Activated T-cell treated with anti-CD3 and anti-CD28 coated beads, Interleukin-2, amount 50 U/mL, for 24 hours (primary cell): ENCODE measurements at places on chromosomes 2 and 18.

- no peak for DNase-seq
- no peaks in the 10 kb centered on the region for H3K4me1 ChIP-seq
- H3K4me3 ChIP-seq = no peak overlapping the region
- no peak overlapping the region for H3K27ac ChIP-seq
- no peaks in the 10 kb centered on the region for H3K36me3 ChIP-seq
Measured at GRCh38 chr2:208479342-208479741, 72.8 kb downstream of the PTH2R start.

- H3K4me3 ChIP-seq = no peak overlapping the region
- no peak for DNase-seq
- H3K27me3 ChIP-seq = no peaks in the 10 kb centered on the region
- no peak overlapping the region for H3K27ac ChIP-seq
Measured at GRCh38 chr2:145760781-145761649, 1241.1 kb upstream of the ZEB2 start.

- DNase-seq = no peak
- H3K27ac ChIP-seq = no peak overlapping the region
- H3K4me1 ChIP-seq = peaks cover 7% of the 10 kb centered on the region
- no peak overlapping the region for H3K4me3 ChIP-seq
- no peaks in the 10 kb centered on the region for H3K27me3 ChIP-seq
- no peaks in the 10 kb centered on the region for H3K36me3 ChIP-seq
Measured at GRCh38 chr18:73679941-73680712, 467.5 kb downstream of the FBXO15 start.

GRCh38 chr18:27227721-27228120 lies 42.6 kb upstream of the CHST9 start:
- no peaks in the 10 kb centered on the region for H3K36me3 ChIP-seq
- H3K4me1 ChIP-seq = no peaks in the 10 kb centered on the region
- no peak overlapping the region for H3K4me3 ChIP-seq

DNA sequence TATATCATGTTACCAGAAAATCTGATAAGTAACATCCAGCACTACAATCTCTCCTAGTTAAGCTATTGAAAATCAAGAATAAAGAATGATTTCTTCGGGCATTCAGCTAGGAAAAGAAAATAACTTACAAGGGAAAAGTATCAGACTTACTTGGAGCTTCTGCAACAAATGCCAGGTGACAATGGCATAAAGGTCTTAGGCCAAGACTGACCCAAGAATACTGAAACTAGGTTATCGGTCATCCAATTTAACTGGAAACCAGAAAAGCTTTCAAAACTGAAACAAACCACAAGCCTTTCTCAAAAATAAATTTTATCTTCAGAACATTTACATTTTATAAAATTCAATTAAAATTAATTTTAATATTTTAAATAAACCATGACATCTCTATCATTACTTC lies 214.0 kb upstream of the CCDC68 start:
- no peaks in the 10 kb centered on the region for H3K27me3 ChIP-seq
- no peaks in the 10 kb centered on the region for H3K4me1 ChIP-seq
- H3K4me3 ChIP-seq = no peak overlapping the region
- H3K36me3 ChIP-seq = no peaks in the 10 kb centered on the region

- H3K36me3 ChIP-seq = no peaks in the 10 kb centered on the region
- H3K4me1 ChIP-seq = no peaks in the 10 kb centered on the region
- H3K27me3 ChIP-seq = peaks cover 3% of the 10 kb centered on the region
- H3K27ac ChIP-seq = no peak overlapping the region
- no peak for DNase-seq
Measured at GRCh38 chr18:24825397-24825796, 365.0 kb downstream of the HRH4 start.

DNA sequence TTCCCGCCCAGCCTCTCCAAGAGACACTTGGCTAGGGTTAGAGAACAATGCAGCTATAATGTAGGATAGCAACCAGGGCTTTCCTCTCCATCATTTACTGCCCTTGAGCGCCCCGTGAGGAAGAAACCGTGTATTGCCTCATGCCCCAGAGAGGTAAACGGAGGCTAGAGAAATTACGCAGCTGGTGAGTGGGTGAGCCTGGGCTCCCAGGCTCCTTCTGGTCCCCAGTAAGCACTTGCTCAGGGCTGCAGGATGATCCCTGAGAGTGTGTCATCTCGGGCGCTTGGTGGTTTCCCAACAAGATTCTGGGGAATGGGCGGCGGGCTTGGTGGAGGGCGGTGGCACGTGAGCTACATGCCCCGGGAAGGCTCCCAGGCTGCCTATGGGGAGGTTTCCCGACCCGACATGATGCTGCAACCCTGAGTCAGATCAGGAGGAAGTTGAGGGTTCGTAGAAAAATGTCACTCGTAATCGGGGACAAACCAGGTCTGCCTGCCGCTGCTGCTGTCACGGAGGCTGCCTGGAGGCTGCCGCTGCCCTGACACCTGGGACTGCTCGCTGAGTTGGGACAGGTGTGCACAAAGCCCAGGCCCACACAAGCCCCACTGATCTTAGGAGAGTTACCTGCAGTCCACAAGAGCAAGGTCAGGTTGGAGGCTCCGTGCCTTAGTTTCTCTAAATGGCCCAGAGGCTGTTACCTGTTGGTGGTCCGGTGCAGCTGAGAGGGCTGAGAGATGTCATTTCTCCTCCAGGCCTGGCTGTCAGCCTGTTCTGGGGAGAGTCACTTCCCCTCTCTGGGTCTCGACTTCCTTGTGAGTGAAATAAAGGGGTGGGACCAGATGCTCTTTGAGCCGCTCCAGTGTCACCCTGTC lies at the start of gene GPR55:
TSS of gene GPR55 (minus strand) at position 773 of the 872 bp plus-strand sequence. CDS start 14,280 bp downstream, outside the sequence.
- H3K4me1 ChIP-seq = peaks cover 74% of the 10 kb centered on the region
- peak within 1 kb of the TSS; percentile 96 for H3K27ac ChIP-seq
- peaks cover 7% of the 10 kb centered on the region for H3K27me3 ChIP-seq

DNA sequence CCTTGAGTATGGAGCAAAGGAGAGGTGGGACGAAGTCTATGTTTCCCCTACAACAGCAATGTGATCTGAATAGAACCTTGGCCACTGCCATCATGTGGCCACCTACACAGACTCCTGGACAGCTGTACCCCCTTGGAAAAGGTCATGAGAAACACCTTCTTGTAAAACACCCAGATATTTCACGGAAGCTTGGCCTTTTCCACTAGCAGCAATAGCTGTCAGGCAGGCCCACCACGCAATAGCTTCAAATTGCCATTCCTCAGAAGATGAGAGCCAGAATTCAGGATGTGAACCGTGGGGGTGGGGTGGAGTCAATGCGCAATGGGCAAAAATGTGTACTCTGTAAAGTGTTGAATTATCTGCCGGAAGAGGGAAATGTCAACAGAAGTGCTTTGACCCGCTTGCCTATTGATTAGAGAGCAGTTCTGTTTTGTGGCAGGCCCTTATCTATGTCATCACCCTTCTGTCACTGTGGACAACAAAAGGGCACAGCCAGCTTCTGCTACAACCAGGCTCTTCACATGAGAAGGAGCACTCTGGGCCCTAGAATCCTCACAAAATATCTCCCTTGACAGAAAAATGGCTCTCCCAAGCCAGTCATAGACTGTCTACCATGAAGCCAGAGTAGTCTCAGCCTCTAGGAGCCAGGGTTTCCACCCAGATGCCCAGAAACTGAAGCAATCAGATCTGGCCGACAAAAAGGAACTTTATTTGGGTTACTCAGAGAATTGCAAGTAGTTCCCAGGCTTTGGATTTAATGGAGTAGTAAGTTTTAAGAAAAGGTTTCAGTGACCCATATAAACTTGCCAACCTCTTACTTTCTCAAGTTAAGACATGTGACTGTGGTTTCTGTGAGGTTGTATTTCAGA lies 9.5 kb downstream of the INPP1 start:
- no peak for DNase-seq
- no peaks in the 10 kb centered on the region for H3K27me3 ChIP-seq
- H3K4me1 ChIP-seq = peaks cover 3% of the 10 kb centered on the region
- H3K27ac ChIP-seq = no peak overlapping the region
- no peaks in the 10 kb centered on the region for H3K36me3 ChIP-seq

DNA sequence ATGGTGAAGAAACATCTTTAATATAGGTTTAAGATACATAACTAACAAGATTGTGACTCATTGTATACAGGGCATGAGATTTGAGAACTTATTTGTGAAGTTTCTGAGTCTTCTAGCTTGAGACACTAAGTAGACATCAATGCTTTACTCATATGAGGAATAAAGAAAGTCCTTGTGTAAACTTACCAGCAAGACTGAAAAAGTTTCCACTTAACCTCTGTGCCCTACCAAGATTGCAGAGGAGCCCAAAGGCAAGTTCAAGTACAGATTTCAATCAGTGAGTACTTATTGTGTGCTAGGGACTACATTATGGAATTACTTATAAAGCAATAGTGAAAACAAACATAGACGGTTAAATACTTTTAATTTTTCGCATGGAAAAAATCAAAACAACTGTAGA lies 1041.2 kb upstream of the CELF4 start:
- no peaks in the 10 kb centered on the region for H3K27me3 ChIP-seq
- no peaks in the 10 kb centered on the region for H3K36me3 ChIP-seq
- H3K4me1 ChIP-seq = peaks cover 31% of the 10 kb centered on the region

GRCh38 chr2:234849678-234850077 lies 102.1 kb upstream of the SH3BP4 start:
- no peak for DNase-seq
- no peaks in the 10 kb centered on the region for H3K36me3 ChIP-seq
- peaks cover 14% of the 10 kb centered on the region for H3K27me3 ChIP-seq
- H3K4me1 ChIP-seq = no peaks in the 10 kb centered on the region
- no peak overlapping the region for H3K27ac ChIP-seq
- H3K4me3 ChIP-seq = no peak overlapping the region

DNA sequence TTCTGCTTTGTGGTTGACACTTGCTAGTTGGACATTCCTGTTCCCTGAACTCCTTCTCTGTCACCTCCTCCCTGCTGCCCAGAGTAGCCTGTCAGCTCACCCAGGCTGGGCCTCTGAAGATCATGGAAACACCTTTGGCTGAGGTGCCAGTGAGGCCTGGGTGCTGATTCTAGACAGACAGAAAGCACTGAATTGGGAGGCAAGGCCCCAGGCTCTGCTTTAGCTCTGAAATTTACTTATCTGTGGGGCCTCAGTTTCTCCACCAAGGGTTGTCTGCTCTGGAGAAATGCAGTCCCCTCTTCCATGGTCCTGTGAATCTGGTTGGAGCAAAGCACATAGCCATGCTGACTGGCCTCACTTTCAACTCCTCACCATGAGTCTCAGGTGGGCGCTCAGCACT lies 104.6 kb upstream of the SIX3 start:
- H3K4me1 ChIP-seq = peaks cover 36% of the 10 kb centered on the region
- H3K27me3 ChIP-seq = peaks cover 15% of the 10 kb centered on the region
- H3K36me3 ChIP-seq = no peaks in the 10 kb centered on the region
- H3K27ac ChIP-seq = no peak overlapping the region
- DNase-seq = no peak
- H3K4me3 ChIP-seq = no peak overlapping the region

GRCh38 chr18:48308027-48308635 lies 101.1 kb downstream of the ZBTB7C start:
- H3K27me3 ChIP-seq = peaks cover 9% of the 10 kb centered on the region
- H3K4me1 ChIP-seq = no peaks in the 10 kb centered on the region
- no peaks in the 10 kb centered on the region for H3K36me3 ChIP-seq
- H3K27ac ChIP-seq = no peak overlapping the region

- no peak overlapping the region for H3K4me3 ChIP-seq
- no peak overlapping the region for H3K27ac ChIP-seq
- DNase-seq = no peak
- no peaks in the 10 kb centered on the region for H3K4me1 ChIP-seq
- H3K27me3 ChIP-seq = no peaks in the 10 kb centered on the region
- no peaks in the 10 kb centered on the region for H3K36me3 ChIP-seq
Measured at GRCh38 chr2:180405520-180405919, 398.4 kb upstream of the CWC22 start.

GRCh38 chr2:18455236-18455862 lies 105.1 kb downstream of the RDH14 start:
- DNase-seq = no peak
- no peaks in the 10 kb centered on the region for H3K36me3 ChIP-seq
- no peak overlapping the region for H3K27ac ChIP-seq
- H3K4me1 ChIP-seq = no peaks in the 10 kb centered on the region
- H3K27me3 ChIP-seq = peaks cover 16% of the 10 kb centered on the region

GRCh38 chr18:23178661-23179081 lies 43.4 kb downstream of the CABLES1 start:
- no peaks in the 10 kb centered on the region for H3K27me3 ChIP-seq
- no peak overlapping the region for H3K4me3 ChIP-seq

- H3K4me1 ChIP-seq = no peaks in the 10 kb centered on the region
- no peak overlapping the region for H3K27ac ChIP-seq
- H3K36me3 ChIP-seq = no peaks in the 10 kb centered on the region
- no peak overlapping the region for H3K4me3 ChIP-seq
Measured at GRCh38 chr18:55430026-55430425, 158.0 kb downstream of the TCF4 start.

DNA sequence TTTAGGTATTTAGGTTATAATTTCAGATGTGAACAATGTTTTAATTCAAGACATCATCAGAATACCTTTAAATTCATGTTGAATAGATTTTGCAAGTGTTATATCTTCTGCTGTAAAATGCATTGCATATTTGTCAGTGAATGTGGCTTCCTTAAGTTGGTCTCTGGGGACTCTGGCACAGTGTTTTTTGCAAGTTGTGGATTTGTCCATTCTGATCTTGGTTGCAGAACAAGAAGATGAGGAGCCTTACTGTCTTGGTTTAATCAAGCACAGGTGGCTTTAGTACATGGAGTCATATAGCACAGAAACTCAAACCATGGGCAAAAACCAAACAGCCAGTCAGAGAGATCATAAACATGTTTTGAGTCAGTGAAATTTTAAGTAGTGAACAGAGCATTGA lies 135.7 kb downstream of the ARHGAP28 start:
- no peaks in the 10 kb centered on the region for H3K36me3 ChIP-seq
- no peak overlapping the region for H3K4me3 ChIP-seq
- DNase-seq = no peak
- H3K4me1 ChIP-seq = no peaks in the 10 kb centered on the region
- no peaks in the 10 kb centered on the region for H3K27me3 ChIP-seq
- H3K27ac ChIP-seq = no peak overlapping the region

GRCh38 chr2:192828175-192828574 lies 633.4 kb upstream of the TMEFF2 start:
- no peak overlapping the region for H3K4me3 ChIP-seq
- no peaks in the 10 kb centered on the region for H3K4me1 ChIP-seq
- no peaks in the 10 kb centered on the region for H3K27me3 ChIP-seq
- no peak for DNase-seq
- H3K27ac ChIP-seq = no peak overlapping the region
- no peaks in the 10 kb centered on the region for H3K36me3 ChIP-seq

- no peak for DNase-seq
- H3K36me3 ChIP-seq = peaks cover 51% of the 10 kb centered on the region
- peaks cover 80% of the 10 kb centered on the region for H3K4me1 ChIP-seq
- H3K27me3 ChIP-seq = no peaks in the 10 kb centered on the region
- H3K27ac ChIP-seq = peak overlapping the region; percentile 60
- no peak overlapping the region for H3K4me3 ChIP-seq
Measured at GRCh38 chr18:77078690-77079070, 53.9 kb downstream of the MBP start.

- H3K4me1 ChIP-seq = no peaks in the 10 kb centered on the region
- H3K36me3 ChIP-seq = no peaks in the 10 kb centered on the region
- no peaks in the 10 kb centered on the region for H3K27me3 ChIP-seq
Measured at GRCh38 chr18:10313016-10313342, 141.5 kb upstream of the APCDD1 start.

- no peak overlapping the region for H3K4me3 ChIP-seq
- no peak for DNase-seq
- no peaks in the 10 kb centered on the region for H3K27me3 ChIP-seq
- no peaks in the 10 kb centered on the region for H3K4me1 ChIP-seq
Measured at GRCh38 chr18:8828798-8829197, 123.4 kb downstream of the MTCL1 start.
